Activated CD4-positive, alpha-beta T cell treated with anti-CD3 and anti-CD28 coated beads, Interleukin-2, amount 50 U/mL, for 16 hours (primary cell): ENCODE measurements at places on chromosomes 1 and 21.

GRCh38 chr1:54267815-54268761 lies 68.1 kb downstream of the MRPL37 start:
- DNase-seq, result no peak

DNA sequence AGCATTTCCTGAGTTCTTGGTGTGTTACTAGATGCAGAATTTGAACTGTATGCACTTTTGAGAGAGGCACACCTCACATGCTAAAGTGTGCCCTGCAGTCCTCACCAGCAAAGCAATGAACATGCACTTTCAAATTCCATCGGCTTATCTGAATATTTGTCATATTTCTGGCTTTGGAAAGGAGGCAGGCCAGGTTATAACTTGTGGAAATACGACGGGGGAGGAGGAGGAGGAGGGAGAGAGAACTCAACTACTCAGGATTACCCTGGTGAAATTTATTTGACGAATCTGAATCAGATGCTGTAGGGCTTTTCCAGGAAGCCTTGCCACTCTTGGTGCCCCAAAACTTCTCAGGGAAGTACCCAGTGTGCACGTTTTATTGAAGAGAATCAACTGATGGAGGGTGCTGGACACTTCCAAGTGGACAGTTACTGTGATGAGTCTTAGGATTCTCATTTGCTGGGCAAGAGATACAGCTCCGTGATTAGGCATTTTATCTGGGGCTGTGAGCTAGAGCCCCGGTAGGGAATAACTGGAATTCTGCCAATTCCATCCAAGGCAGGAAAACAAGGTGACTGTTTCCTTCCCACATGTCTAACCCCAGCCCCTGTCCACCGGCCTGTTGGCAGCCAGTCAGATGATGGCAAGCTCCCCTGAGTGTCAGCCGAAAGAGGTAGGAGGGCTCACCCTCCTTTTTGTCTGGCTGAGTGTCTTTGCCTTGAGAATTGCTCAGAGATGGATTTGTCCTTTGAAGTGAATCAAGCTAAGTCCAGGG lies 3.8 kb downstream of the PDPN start:
- no peak for DNase-seq

DNA sequence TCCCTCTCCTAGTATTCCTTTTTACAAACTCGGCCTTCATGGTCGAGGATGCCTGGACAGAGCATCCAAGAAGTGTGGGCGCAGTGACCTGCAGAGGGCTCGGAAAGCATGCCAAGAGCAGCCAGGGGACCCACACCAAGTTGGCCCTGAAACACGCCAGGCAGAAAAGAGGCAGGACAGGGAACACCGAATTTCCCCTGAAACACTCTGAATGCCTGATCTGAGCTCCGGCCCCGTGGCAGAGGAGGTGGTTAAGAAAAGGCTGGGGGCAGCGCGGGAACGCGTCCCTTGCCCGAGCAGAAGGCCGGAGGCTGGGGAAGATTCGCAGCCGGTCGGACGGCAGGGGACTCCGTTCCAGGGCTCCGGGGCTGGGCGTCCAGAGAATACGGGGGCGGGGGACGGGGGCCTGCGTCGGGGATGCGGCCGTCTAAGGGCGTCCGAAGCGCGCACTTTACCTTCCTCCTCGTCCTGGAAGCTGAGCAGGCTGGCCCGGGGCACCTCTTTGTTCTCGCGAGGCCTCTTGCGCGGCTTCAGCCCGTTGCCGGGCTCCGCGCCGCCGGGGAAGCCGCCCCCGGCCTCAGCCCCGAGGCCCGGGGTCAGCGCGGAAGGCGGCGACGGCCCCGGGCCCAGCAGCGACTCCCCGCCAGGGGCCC lies 558 bp downstream of the PAXBP1 start:
- peak; percentile 55 for DNase-seq

- DNase-seq, result no peak
Observed at GRCh38 chr1:48230236-48230635, 7.7 kb downstream of the SLC5A9 start.

- DNase-seq, result no peak
Observed at GRCh38 chr1:41540886-41541591, 56.6 kb upstream of the EDN2 start.

DNA sequence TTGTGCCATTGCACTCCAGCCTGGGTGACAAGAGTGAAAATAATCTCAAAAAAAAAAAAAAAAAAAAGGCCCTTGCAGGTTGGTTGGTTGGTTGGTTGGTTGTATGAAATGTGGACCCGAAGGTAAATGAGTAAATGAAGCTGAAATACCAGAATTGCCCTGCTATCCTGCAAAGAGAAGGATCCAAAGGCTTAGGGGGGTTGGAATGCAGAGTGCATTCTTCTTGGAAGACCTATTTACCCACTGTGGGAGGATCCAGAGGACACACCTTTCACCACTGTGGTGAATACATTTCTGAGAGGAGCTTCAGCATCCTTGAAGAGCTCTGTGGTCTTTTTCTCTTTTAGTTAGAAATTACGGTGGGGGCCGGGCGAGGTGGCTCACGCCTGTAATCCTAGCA lies 28.7 kb upstream of the EIF4G3 start:
- DNase-seq, result no peak

DNA sequence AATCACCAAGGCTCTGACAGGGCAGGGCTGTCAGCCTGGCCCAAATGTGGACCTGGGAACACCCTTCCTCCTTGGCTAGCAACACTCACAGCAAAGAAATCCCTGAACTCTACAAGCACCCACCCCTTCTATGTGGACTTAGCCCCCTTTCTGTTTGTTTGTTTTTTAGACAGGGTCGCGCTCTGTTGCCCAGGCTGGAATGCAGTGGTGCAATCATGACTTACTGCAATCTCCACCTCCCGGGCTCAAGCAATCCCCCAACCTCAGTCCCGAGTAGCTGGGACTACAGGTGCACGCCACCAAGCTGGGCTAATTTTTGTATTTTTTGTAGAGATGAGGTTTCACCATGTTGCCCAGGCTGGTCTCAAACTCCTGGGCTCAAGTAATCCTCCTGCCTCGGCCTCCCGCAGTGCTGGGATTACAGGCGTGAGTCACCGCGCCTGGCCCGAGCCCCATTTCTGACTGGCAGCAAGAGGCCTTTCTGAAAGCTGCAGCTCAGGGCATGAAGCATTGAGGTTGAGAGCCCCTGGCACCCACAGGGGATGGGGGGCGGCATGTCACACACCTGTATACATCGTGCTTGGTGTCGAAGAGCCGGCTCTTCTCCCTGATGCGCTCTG lies 16.2 kb downstream of the RIPK4 start:
- DNase-seq, result no peak

GRCh38 chr21:46027851-46028493 lies 46.4 kb downstream of the COL6A1 start:
- DNase-seq, result no peak
